Mesothelial cell of epicardium (in vitro differentiated cells): ENCODE measurements at places on chromosomes 12 and 14. TPM values are rescaled to one million over a fixed set of nuclear protein-coding genes. Genes with fewer than 3 reads are reported as not detected.
A peak's percentile ranks its signal among the peaks of the same experiment; 100 is the strongest.

BDKRB2 gene
- 10.1 to 11.5 TPM (median 11.3 TPM) in 3 replicates for total RNA-seq

KLRC1 gene
- total RNA-seq, result not detected in 3 replicates

SERPINA4 gene
- total RNA-seq, result not detected in 3 replicates

RNU6-8 gene
- total RNA-seq, result not detected in 3 replicates

TMX1 gene
- total RNA-seq, result 22.6 to 23.6 TPM (median 23.5 TPM) in 3 replicates

TPPP2 gene
- total RNA-seq, result 0.47 to 0.58 TPM in 2 of 3 replicates, not detected in the other

LIN7A gene
- total RNA-seq, result 9.0 to 10.0 TPM (median 9.9 TPM) in 3 replicates

HCAR1 gene
- 1.2 to 1.3 TPM (median 1.2 TPM) in 3 replicates for total RNA-seq

SLC7A8 gene
- 52.5 to 62.3 TPM (median 58.7 TPM) in 3 replicates for total RNA-seq

TMPRSS12 gene
- 0.24 to 0.27 TPM in 2 of 3 replicates, not detected in the other for total RNA-seq

BICDL1 gene
- 38.8 to 41.5 TPM (median 40.1 TPM) in 3 replicates for total RNA-seq

KLHDC1 gene
- total RNA-seq, result 4.9 to 6.6 TPM (median 6.6 TPM) in 3 replicates

HNRNPC gene
- total RNA-seq, result 669 to 698 TPM (median 675 TPM) in 3 replicates

GRCh38 chr12:94553130-94553519 lies 93.5 kb upstream of the CEP83 start:
- no peaks in the 10 kb centered on the region for H3K4me1 ChIP-seq
- H3K36me3 ChIP-seq, result no peaks in the 10 kb centered on the region
- no peaks in the 10 kb centered on the region for H3K27me3 ChIP-seq
- DNase-seq, result no peak
- no peak overlapping the region for H3K27ac ChIP-seq
- no peak overlapping the region for H3K4me3 ChIP-seq

- H3K4me3 ChIP-seq, result no peak overlapping the region
- H3K36me3 ChIP-seq, result peaks cover 2% of the 10 kb centered on the region
- no peak for DNase-seq
These were observed 40.7 kb downstream of the MNAT1 start for GRCh38 chr14:60775296-60775695.

GRCh38 chr12:49296836-49297694 lies 2.1 kb downstream of the PRPH start:
- H3K27me3 ChIP-seq, result peaks cover 85% of the 10 kb centered on the region
- H3K27ac ChIP-seq, result no peak overlapping the region
- H3K4me1 ChIP-seq, result peaks cover 8% of the 10 kb centered on the region
- no peak for DNase-seq
- H3K36me3 ChIP-seq, result no peaks in the 10 kb centered on the region

- peaks cover 4% of the 10 kb centered on the region for H3K36me3 ChIP-seq
- no peak overlapping the region for H3K4me3 ChIP-seq
- no peaks in the 10 kb centered on the region for H3K27me3 ChIP-seq
- no peak for DNase-seq
- H3K27ac ChIP-seq, result no peak overlapping the region
These were observed 2.6 kb downstream of the SOAT2 start for GRCh38 chr12:53105712-53106439.

- DNase-seq, result no peak
- H3K36me3 ChIP-seq, result no peaks in the 10 kb centered on the region
- no peak overlapping the region for H3K4me3 ChIP-seq
These were observed 90.1 kb downstream of the DRAM1 start for GRCh38 chr12:101967506-101967905.

GRCh38 chr12:124797321-124797720 lies 66.3 kb downstream of the SCARB1 start:
- H3K27me3 ChIP-seq, result no peaks in the 10 kb centered on the region
- H3K27ac ChIP-seq, result peak overlapping the region; percentile 85
- H3K4me3 ChIP-seq, result no peak overlapping the region
- DNase-seq, result no peak
- H3K4me1 ChIP-seq, result peaks cover 22% of the 10 kb centered on the region

DNA sequence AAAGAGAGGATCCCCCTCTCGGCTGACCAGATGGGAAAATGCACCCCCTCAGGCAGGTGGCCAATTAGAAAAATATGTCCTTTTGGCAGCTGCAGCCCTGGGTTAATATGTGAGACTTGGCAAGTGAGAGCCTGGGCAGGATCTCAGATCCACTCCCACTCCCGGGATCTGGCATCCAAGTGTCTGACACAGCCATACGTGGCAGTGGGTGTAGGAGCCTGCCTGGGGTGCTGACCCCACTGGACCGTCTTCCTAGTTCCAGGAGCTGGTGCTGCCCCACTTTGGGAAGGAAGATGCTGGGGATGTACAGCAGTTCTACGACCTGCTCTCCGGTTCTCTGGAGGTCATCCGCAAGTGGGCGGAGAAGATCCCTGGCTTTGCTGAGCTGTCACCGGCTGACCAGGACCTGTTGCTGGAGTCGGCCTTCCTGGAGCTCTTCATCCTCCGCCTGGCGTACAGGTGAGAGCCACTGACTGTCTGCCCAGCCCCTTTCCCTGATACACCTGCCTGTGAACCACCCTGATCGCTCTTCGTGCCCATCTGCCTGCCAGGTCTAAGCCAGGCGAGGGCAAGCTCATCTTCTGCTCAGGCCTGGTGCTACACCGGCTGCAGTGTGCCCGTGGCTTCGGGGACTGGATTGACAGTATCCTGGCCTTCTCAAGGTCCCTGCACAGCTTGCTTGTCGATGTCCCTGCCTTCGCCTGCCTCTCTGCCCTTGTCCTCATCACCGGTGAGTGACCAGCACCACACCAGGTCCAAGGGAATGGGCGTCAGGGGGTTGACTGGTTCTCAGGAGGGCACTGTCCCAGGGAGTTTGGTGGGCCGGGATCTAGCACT lies 5.8 kb downstream of the NR4A1 start:
- no peak for DNase-seq
- no peak overlapping the region for H3K4me3 ChIP-seq
- H3K4me1 ChIP-seq, result peaks cover 2% of the 10 kb centered on the region
- H3K27ac ChIP-seq, result no peak overlapping the region
- H3K27me3 ChIP-seq, result peaks cover 3% of the 10 kb centered on the region

DNA sequence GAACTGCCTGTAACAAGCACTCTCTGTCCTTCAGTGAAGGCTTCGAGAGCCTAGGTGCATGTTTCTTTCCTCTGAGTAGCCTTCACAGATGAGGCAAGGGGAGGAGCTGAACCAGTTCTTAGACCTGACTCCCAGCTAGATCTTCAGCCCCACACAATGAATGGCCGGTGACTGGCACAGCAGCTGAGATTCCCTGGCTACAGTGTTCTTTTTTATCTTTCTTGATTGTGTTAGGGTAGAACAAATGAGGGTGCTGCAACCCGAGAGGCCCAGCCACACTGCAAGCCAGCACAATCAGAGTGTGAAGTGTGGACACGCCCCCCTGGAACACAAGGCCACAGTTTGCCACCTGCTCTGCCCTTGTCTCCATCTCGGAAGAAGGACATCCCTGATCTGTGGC lies 19.1 kb upstream of the COL2A1 start:
- peaks cover 6% of the 10 kb centered on the region for H3K27me3 ChIP-seq
- H3K36me3 ChIP-seq, result no peaks in the 10 kb centered on the region
- H3K4me3 ChIP-seq, result no peak overlapping the region
- peak overlapping the region; percentile 79 for H3K27ac ChIP-seq

GRCh38 chr12:130008241-130008640 lies 104.4 kb upstream of the TMEM132D start:
- DNase-seq, result no peak
- H3K27me3 ChIP-seq, result peaks cover 47% of the 10 kb centered on the region
- H3K4me1 ChIP-seq, result no peaks in the 10 kb centered on the region

DNA sequence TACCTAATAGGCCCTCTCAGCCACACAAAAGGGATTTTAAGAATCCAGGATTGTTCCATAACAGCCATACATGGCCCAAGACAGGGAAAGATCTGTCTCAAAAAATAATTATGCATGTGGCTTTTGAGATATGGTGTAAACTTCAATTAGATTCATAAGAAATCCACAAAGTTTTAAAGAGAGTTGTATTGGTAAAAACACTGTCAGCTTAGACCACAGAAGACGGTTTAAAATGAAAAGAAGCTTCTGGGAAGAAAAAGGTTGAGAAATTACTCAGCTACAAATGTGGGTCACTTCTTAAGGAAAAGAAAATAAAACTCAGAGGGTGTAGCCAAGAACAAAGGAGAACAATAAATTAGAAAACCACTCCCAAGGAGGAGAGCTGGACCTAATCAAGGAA lies 191.4 kb downstream of the KIF26A start:
- no peaks in the 10 kb centered on the region for H3K4me1 ChIP-seq
- H3K4me3 ChIP-seq, result no peak overlapping the region
- no peak for DNase-seq
- no peaks in the 10 kb centered on the region for H3K27me3 ChIP-seq
- H3K27ac ChIP-seq, result no peak overlapping the region

DNA sequence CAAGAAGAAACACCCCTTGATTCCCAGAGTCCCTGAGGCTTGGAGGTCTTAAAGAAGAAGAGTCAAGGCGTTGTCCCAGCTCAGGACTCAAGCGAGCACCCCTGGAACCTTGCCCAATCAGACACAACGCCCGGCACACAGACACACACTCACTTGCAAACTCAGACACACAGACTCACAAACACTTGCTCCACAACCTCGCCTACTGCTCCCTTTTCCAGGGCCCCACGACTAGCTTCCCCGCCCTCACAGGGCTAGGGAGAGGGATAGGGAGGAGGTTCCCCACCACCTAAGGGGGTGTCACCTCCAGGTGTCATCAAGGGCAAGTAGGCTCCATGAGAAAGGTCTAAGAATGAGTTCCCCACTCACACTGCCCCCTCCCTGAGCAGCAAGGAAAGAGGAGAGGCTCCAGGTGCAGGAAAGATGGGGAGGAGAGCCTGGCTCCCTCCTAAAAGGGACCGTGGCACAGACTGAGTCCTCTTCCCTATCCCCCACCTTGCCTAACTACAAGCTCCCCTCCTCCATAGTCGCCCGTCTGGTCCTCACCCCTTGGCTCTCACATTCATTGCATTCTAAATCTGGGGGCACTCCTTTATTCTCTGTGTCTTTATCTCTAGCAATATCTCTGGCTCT lies 717 bp downstream of the WNT10B start:
- H3K27ac ChIP-seq, result no peak overlapping the region
- H3K27me3 ChIP-seq, result peaks cover 83% of the 10 kb centered on the region
- H3K4me1 ChIP-seq, result peaks cover 29% of the 10 kb centered on the region
- no peaks in the 10 kb centered on the region for H3K36me3 ChIP-seq
- no peak for DNase-seq
- peak overlapping the region; percentile 74 for H3K4me3 ChIP-seq

DNA sequence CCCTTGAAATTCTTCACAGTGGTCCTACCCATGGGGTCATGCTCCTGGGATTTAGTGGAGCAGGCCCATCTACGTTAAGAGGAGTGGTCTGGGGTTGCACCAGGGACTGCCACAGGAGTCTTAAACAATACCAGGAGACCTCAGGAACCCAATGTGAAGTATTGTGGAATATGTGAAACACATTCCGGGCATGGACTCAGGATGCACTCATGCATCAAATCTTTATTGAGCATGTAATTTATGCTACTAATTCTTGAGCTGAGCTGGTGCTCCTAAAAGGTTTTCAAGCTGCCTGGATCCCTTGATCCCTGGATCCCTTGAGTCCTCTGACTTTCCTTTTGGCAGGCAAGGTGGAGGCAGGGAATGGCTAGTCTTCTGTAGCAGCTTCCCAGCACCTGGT lies 8.8 kb downstream of the SERPINA10 start:
- H3K27ac ChIP-seq, result no peak overlapping the region
- no peaks in the 10 kb centered on the region for H3K36me3 ChIP-seq
- no peak overlapping the region for H3K4me3 ChIP-seq
- no peaks in the 10 kb centered on the region for H3K4me1 ChIP-seq
- H3K27me3 ChIP-seq, result peaks cover 2% of the 10 kb centered on the region

DNA sequence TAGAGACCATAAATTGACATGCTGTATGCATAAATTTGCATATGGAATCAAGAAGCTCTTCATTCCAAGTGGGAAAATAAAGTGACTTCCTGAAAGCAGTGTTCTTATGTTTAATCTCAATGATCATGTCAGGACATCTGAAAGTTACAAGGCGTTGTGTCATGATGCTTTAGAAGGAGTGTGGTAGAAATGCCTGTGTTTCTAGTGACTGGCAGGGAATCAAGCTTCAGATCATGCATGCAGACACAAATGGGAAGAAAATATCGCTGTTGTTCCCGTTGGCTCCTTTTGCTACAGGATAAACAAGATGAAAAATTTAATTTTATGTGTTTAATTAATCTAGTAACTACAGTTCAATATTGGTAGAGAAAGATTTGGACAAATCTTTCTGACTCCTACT lies 298.1 kb upstream of the SYT1 start:
- no peak overlapping the region for H3K27ac ChIP-seq
- H3K27me3 ChIP-seq, result no peaks in the 10 kb centered on the region
- no peak overlapping the region for H3K4me3 ChIP-seq
- peaks cover 7% of the 10 kb centered on the region for H3K4me1 ChIP-seq
- no peaks in the 10 kb centered on the region for H3K36me3 ChIP-seq

DNA sequence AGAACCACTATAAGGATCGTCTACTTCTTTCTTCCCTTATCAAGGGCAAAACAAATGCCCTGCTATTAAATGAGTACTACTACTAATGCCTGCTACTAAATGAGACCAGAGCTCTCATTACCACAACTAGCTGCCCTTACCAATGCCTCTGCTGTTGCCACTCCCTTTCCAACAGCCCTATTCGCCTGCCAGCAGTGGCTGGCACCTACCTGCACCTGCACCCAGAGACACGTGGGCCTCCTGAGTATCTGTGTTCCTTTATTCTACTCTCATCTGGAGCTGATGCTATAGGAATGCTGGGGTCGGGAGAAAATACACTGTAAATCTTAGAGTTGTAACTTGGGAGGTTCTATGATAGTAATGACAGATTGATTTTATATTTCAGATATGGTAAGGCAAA lies 174.7 kb downstream of the SLC2A13 start:
- no peak for DNase-seq
- peaks cover 8% of the 10 kb centered on the region for H3K4me1 ChIP-seq

DNA sequence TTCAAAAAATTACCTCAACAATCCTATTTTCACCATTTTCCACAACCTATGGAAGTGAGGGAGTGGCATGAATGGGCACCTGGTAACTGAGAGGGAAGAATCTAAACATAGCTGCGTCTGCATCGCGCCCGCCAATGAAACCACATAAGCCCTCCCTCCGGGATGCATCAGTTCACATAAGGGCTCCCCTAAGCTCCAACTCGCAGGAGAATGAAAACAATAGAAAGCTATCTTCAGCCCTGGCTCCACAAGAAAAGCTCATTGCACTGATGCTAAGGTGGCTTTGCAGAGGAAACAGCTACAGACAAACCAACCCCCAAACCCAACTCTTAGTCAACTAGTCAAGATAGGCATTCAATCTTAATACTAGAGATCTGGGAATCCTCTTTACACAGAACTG lies 173.3 kb downstream of the FOXN3 start:
- no peak for DNase-seq
- H3K4me3 ChIP-seq, result no peak overlapping the region
- H3K36me3 ChIP-seq, result peaks cover 3% of the 10 kb centered on the region
- H3K27ac ChIP-seq, result no peak overlapping the region
- H3K4me1 ChIP-seq, result peaks cover 35% of the 10 kb centered on the region
- H3K27me3 ChIP-seq, result no peaks in the 10 kb centered on the region

- peak overlapping the region; percentile 94 for H3K27ac ChIP-seq
- no peak for DNase-seq
- no peaks in the 10 kb centered on the region for H3K27me3 ChIP-seq
- peaks cover 31% of the 10 kb centered on the region for H3K36me3 ChIP-seq
- no peak overlapping the region for H3K4me3 ChIP-seq
These were observed 73.7 kb downstream of the DCAF5 start for GRCh38 chr14:69079188-69079742.

DNA sequence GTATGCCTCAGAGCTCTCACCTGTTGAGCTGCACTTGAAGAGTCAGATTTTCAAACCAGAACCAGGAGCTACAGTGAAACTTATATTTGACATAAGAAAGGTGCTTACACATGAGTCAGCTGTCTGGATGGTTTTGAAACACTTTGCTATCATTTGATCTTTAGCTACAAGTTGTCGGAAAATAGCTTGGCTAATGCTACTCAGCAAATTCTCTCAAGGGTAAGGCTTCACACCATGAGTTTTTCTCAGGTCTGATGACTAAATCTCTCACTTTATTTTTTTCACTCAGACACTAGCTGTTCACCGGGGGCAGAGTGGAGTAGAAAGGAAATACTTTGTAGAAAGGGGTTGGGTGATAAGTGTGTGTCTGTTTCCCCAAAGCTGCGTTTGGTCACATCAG lies 171.8 kb downstream of the FLRT2 start:
- DNase-seq, result no peak
- H3K36me3 ChIP-seq, result no peaks in the 10 kb centered on the region
- no peak overlapping the region for H3K27ac ChIP-seq
- H3K4me1 ChIP-seq, result peaks cover 4% of the 10 kb centered on the region
